ENCODE measurements at places on chromosomes 3 and 15. TPM values are rescaled to one million over a fixed set of nuclear protein-coding genes. Genes with fewer than 3 reads are reported as not detected.
A peak's percentile ranks its signal among the peaks of the same experiment; 100 is the strongest.

GRCh38 chr15:96374499-96374898 lies 44.0 kb downstream of the NR2F2 start:
- no peak overlapping the region for H3K4me3 ChIP-seq
- H3K4me1 ChIP-seq = no peaks in the 10 kb centered on the region
- no peak overlapping the region for H3K27ac ChIP-seq
- no peak for DNase-seq
- no peaks in the 10 kb centered on the region for H3K36me3 ChIP-seq
- peaks cover 13% of the 10 kb centered on the region for H3K27me3 ChIP-seq

DNA sequence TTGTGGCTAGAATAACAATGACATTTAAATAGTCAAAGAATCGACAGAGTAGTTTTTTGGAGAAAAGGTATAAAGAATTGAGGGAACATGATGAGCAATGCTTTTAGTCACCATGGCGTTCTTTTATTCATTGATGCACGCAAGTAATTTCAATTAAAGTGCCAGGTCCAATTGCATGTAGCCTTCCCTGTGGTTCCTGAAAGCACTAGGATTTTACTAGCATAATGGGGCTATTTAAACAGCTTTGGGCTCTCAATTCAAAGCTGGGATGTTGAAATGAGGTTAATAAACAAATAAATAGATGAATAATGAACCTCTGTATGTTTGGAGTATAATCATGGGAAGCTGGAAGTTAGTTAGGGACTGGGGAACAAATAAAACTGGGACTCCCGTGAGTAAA lies 121.2 kb upstream of the GAP43 start:
- DNase-seq = no peak
- no peaks in the 10 kb centered on the region for H3K4me1 ChIP-seq
- no peaks in the 10 kb centered on the region for H3K36me3 ChIP-seq
- no peaks in the 10 kb centered on the region for H3K27me3 ChIP-seq

DNA sequence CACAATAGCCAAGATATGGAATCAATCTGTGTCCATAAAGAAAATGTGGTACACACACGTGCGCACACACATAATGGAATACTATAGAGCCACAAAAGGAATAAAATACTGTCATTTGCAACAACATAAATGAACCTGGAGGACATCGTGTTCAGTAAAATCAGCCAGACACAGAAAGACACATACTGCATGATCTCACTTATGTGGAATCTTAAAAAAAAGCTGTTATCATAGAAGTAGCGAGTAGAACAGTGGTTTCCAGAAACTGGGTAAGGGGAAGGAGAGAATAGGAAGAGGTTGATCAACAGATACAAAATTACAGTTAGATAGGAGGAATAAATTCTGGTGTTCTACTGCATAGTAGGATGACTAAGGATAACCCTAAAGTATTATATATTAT lies 11.1 kb downstream of the ATOSA start:
- no peak overlapping the region for H3K27ac ChIP-seq
- H3K36me3 ChIP-seq = peaks cover 66% of the 10 kb centered on the region
- DNase-seq = no peak
- H3K4me1 ChIP-seq = peaks cover 13% of the 10 kb centered on the region

GRCh38 chr3:45412763-45413162 lies 24.4 kb downstream of the LARS2 start:
- no peak overlapping the region for H3K4me3 ChIP-seq
- no peak for DNase-seq
- peaks cover 28% of the 10 kb centered on the region for H3K36me3 ChIP-seq
- H3K27ac ChIP-seq = no peak overlapping the region
- no peaks in the 10 kb centered on the region for H3K27me3 ChIP-seq
- peaks cover 10% of the 10 kb centered on the region for H3K4me1 ChIP-seq

The KCNH8 gene
- not detected for total RNA-seq

The SPINK8 gene
- not detected for total RNA-seq

GRCh38 chr3:55167586-55168317 lies 239.9 kb upstream of the LRTM1 start:
- H3K27me3 ChIP-seq = no peaks in the 10 kb centered on the region
- DNase-seq = no peak
- no peaks in the 10 kb centered on the region for H3K36me3 ChIP-seq
- no peak overlapping the region for H3K27ac ChIP-seq

- H3K27me3 ChIP-seq = peaks cover 11% of the 10 kb centered on the region
- no peak overlapping the region for H3K27ac ChIP-seq
- no peak for DNase-seq
- H3K4me3 ChIP-seq = no peak overlapping the region
- no peaks in the 10 kb centered on the region for H3K4me1 ChIP-seq
These were observed 31.9 kb upstream of the UACA start for GRCh38 chr15:70795311-70795665.

DNA sequence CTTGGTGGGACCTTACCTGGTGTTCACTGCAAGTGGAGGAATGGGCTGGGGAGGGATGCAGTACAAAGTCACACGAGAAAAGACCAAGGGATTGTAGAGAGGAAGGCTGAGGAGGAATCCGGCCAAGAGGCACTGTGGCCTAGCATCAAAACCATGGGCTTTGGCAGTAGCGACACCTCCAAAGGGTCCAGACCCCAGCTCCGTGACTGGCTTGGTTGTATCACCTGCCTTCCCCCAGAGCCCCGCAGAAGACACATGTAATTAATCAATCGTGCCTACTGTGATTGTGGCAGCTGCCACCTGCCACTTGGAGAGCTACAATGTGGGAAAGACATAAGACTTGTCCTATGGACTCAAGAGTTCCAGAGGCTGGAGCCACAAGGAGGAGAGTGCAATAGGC lies 54.7 kb downstream of the ST8SIA2 start:
- DNase-seq = no peak
- H3K4me1 ChIP-seq = no peaks in the 10 kb centered on the region
- no peaks in the 10 kb centered on the region for H3K27me3 ChIP-seq

The DOCK3 gene
- 1.1 TPM for total RNA-seq

The SGO1 gene
- total RNA-seq = 20.8 TPM

GRCh38 chr3:71979175-71979574 lies 194.2 kb upstream of the PROK2 start:
- no peaks in the 10 kb centered on the region for H3K27me3 ChIP-seq
- peaks cover 54% of the 10 kb centered on the region for H3K4me1 ChIP-seq
- peak overlapping the region; percentile 84 for H3K27ac ChIP-seq
- no peak for DNase-seq
- H3K4me3 ChIP-seq = no peak overlapping the region
- no peaks in the 10 kb centered on the region for H3K36me3 ChIP-seq

The NEIL1 gene
- 1.5 TPM for total RNA-seq

DNA sequence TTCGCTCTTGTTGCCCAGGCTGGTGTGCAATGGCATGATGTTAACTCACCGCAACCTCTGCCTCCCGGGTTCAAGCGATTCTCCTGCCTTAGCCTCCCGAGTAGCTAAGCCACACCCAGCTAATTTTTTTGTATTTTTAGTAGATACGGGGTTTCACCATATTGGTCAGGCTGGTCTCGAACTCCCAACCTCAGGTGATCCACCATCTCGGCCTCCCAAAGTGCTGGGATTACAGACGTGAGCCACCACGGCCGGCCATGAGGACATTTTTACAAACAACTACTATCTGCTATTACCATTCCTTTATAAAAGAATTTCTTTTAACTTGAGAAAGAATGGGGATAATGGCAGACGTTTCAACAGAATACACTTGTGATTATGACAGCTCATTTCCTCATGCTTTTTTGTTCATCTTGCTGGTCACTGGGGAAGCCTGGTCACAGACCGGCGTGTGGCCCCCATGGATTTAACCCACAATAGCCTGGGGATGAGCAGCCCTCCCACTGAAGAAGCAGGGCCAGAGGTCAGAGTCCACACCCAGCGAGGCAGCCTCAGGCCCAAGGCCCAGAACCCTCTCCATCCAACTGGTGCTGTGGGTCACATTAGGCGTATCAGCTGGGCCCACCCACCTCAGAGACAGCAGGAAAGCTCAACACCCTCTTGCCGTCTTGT lies 112.0 kb downstream of the LIPC start:
- no peak for DNase-seq
- H3K36me3 ChIP-seq = peaks cover 3% of the 10 kb centered on the region
- H3K4me3 ChIP-seq = no peak overlapping the region
- H3K27ac ChIP-seq = no peak overlapping the region
- peaks cover 30% of the 10 kb centered on the region for H3K4me1 ChIP-seq

The TLR9 gene
- total RNA-seq = 0.32 TPM

DNA sequence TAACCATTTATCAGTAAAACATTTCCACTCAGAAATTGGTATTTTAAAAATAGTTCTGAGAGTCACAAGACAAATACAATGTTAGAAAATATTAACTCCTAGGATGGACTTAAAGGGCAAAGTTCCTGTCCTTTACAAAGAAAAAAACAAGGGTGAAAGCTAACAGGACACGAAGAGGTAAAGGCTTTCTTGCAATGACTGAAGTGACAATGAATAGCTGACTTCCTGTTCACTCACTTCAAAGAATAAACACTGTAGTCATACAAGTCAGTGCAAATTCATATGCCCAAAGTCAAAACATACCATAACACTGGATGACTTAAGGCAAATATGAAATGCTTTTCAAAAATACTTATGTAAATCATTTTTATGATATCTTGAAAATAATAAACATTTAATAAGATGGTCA lies 1389.8 kb upstream of the ALCAM start:
- H3K27ac ChIP-seq = no peak overlapping the region
- DNase-seq = no peak
- H3K4me1 ChIP-seq = no peaks in the 10 kb centered on the region
- no peaks in the 10 kb centered on the region for H3K27me3 ChIP-seq
- no peaks in the 10 kb centered on the region for H3K36me3 ChIP-seq

DNA sequence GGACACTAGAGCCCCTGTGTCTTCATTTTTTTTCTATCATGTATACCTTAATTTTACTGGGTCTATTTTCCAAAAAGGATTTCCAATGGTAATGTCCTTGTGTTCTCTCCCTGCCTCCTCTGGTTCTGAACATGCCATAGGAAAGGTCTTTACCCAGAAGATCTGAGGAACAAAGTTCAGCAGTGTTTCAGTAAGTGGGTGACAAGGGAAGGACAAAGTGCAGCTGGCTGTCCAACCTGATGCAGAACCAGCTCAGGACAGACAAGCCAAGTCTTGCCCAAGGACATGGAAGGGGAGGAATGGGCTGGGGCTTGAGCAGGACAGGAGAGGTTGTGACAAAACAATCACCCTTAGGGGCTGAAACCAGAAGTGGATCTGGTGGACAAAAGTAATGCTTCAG lies 61.2 kb upstream of the STRIT1 start:
- no peak overlapping the region for H3K4me3 ChIP-seq
- peaks cover 4% of the 10 kb centered on the region for H3K27me3 ChIP-seq
- H3K27ac ChIP-seq = no peak overlapping the region
- H3K36me3 ChIP-seq = no peaks in the 10 kb centered on the region
- DNase-seq = no peak
- no peaks in the 10 kb centered on the region for H3K4me1 ChIP-seq

- H3K36me3 ChIP-seq = peaks cover 58% of the 10 kb centered on the region
- peaks cover 91% of the 10 kb centered on the region for H3K4me1 ChIP-seq
- H3K27me3 ChIP-seq = no peaks in the 10 kb centered on the region
- H3K27ac ChIP-seq = peak overlapping the region; percentile 97
These were observed 20.7 kb downstream of the KLF13 start for GRCh38 chr15:31347067-31347975.

DNA sequence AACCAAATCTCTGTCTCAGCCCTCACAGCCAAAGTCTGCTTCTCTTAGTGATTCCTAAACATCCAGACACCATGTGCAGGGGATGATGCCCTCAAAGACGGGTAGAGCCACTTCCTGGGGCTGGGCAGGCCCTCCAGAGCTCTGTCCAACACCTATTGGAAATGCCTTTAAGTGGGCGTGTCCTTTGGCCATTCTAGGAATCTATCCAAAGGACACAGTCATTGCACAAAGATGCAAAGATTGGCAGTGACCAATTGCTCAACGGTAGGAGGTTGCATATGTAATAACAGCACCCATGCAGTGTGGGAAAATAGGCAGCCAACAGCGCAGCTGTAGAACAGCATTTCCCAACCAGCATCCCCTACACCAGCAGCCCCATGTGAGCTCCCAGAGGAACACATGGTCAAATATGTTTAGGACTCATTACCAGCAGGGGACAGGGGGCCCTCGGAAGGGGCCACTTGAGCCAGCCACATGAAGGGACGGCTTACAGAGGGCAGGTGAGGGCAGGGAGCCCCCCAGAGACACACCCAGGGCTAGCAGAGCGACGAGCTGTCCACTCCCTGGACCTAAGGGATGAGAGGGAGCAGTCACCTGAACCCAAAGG lies 142.8 kb upstream of the IQSEC1 start:
- no peaks in the 10 kb centered on the region for H3K4me1 ChIP-seq
- no peaks in the 10 kb centered on the region for H3K27me3 ChIP-seq
- H3K27ac ChIP-seq = no peak overlapping the region
- H3K36me3 ChIP-seq = no peaks in the 10 kb centered on the region
- DNase-seq = no peak

GRCh38 chr3:167738037-167738436 lies 2.5 kb downstream of the SERPINI1 start:
- no peak overlapping the region for H3K27ac ChIP-seq
- peaks cover 12% of the 10 kb centered on the region for H3K4me1 ChIP-seq
- DNase-seq = no peak
- H3K27me3 ChIP-seq = peaks cover 7% of the 10 kb centered on the region
- H3K4me3 ChIP-seq = no peak overlapping the region

The TPRG1 gene
- 91.8 TPM for total RNA-seq

DNA sequence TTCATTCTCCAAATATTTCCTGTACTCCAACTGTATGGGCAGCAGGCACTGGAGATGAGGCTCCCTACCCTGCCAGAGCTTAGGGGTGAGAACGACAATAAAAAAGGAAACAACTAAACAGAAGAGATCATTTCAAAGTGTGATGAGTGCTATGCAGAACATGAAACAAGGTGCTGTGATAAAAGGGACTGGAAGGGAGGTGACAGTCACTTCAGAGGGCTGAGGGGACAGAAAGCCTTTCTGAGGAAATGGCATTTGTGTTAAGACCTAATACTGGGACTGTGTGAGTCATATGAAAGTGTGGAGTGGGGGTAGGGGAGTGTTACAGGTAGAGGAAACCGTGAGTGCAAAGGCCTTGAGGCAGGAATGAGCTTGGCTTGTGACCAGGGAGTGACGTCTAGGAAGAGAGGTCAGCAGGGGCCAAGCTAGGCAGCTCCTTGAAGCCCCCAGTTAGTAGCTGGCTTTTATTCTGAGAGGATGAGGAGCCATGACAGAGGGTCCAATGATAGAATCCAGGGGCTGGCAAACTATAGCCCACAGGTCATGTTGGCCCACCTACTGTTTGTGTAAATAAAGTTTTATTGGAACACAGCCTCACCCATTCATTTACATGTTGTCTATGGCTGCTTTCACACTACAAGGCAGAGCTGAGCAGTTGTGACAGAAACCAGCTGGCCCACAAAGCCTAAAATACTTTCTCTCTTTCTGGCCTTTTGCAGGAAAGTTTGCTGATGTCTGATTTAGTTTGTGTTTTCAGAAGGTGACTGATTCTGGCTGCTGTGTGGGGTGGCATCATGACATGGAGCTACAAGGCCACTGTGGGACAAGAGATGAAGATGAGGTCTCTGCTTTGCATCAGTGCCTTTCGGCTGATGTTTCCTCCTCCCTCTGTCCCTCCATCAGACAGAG lies 56.6 kb downstream of the LSM3 start:
- H3K4me3 ChIP-seq = no peak overlapping the region
- peaks cover 3% of the 10 kb centered on the region for H3K4me1 ChIP-seq
- H3K27ac ChIP-seq = no peak overlapping the region
- peaks cover 27% of the 10 kb centered on the region for H3K27me3 ChIP-seq
